Lower lobe of right lung (tissue), 2 donors: ENCODE measurements at places on chromosomes 1 and 21. TPM values are rescaled to one million over a fixed set of nuclear protein-coding genes. Genes with fewer than 3 reads are reported as not detected.

Gene TFF3
- 19.0 TPM for total RNA-seq

DNA sequence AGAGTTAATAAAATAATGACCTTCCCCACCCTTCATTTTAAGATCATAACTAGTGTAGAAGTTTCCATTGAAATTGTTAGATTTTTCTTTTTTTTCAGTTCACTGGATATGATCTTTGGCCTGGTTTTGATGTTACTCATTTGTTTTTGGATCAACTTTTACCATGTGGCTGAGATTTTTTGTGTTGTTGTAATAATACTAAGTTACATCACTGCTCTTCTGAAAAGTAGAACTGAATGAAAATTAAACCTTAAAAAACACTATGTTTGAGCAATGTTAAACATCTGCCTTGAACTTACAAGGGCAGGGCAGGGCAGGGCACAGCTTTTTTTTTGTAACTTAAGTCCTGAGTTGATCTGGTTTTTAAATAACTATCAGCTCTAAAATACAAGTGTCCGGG lies 204.8 kb upstream of the ADAMTS5 start:
- no peak for DNase-seq

DNA sequence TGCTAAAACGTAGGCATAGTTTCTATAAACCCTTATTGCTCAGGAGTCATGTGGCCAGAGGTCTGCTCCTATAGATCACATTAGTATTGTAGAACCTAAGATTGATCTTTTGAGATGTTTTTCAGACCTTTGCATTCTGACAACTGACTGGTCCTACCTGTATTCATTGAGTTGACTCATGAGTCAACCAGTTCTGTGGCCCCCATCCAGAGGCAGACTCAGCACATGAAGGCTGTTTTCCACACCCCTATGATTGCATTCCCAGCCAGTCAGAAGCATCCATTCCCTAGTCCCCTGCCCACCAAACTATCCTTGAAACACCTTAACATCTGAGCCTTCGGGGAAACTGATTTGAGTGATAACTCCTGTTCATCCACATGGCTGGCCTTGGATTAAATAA lies 451.7 kb downstream of the SIPA1L2 start:
- DNase-seq: no peak

- DNase-seq: no peak
Measured at GRCh38 chr21:21605521-21605920, 607.3 kb downstream of the NCAM2 start.

DNA sequence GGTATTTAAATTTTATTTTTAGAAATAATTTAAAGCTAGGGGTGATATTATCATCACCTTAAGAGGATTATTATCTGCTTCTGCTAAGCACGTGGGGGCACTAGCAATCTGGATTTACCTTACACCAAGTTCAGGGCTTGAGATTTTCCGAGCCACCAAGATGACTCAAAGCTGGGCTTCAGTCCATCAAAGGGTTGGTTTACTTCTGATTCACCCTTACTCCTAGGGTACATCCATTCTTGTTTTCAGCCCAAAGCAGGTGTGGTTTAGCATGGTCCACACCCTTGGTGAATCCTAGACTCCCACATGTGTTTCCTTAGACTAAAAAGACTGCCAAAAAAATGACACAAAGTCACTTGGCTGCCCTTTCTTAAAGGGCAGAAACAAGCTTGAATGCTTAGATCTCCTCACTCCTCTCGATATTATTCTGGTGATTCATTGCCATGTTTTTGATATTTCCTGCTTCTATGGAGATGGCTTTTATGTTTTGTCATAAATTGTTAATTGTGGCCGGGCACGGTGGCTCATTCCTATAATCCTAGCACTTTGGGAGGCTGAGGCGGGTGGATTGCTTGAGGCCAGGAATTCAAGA lies 9.8 kb upstream of the PRSS38 start:
- no peak for DNase-seq

DNA sequence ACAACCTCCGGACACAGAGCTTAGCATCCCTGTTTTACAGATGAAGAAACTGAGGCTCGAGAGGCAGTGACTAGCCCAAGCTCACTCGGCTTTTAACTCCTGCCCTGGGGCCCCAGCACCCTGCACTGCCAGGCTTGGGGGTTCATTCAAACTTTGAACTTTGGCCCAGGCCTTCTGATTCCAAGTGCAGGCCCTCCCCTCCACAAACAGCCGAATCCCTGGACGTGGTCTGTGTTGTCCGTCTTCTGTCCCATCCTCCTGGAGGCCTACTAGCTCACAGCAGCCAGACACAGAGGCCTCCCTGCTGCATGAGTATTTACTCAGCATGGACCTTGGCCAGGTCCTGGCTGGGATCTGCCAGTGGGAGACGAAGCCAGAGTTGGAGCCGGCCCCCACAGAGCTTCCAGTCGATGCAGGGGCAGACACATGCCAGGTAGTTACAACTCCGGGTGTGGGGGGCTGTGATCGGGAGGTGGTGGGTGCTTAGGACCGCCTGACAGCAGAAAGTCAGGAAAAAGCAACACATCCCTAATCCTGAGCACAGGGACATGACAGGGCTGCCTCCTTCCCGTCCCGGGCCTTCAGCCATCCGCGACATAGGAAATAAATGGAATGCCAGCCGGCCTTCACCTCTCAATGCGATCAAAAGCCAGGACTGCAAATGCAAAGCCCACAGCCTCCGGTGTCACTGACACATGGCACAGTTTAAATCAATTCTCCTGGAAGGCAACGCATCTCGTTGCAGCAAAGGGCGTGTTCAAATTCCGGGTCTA lies 7.4 kb downstream of the IFFO2 start:
- DNase-seq: peak; percentile 51
